ENCODE measurements at places on chromosomes 7 and 10.
A peak's percentile ranks its signal among the peaks of the same experiment; 100 is the strongest.

GRCh38 chr7:88666626-88667025 lies 92.9 kb upstream of the ZNF804B start:
- ATAC-seq = no peak

- no peak for ATAC-seq
These were observed 251.8 kb upstream of the NFE2L3 start for GRCh38 chr7:25900245-25900644.

GRCh38 chr10:19749185-19749729 lies 67.0 kb upstream of the PLXDC2 start:
- ATAC-seq = no peak

GRCh38 chr10:47021850-47022249 lies 110.6 kb downstream of the PTPN20 start:
- no peak for ATAC-seq

DNA sequence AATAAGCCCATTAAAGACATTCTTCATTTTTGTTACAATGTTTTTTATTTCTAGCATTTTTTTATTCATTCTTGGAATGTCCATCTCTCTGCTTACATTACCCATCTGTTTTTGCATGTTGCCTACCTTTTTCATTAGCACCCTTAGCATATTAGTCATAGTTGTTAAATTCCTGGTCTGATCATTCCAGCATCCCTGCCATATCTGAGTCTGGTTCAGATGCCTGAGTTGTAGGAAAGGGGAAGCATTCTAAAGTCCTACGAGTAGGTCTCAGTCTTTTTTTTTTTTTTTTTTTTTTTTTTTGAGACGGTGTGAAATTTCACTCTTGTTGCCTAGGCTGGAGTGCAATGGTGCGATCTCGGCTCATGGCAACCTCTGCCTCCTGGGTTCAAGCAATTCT lies 19.7 kb upstream of the NRF1 start:
- no peak for ATAC-seq

GRCh38 chr7:92781117-92781720 lies 55.2 kb downstream of the CDK6 start:
- peak; percentile 75 for ATAC-seq

DNA sequence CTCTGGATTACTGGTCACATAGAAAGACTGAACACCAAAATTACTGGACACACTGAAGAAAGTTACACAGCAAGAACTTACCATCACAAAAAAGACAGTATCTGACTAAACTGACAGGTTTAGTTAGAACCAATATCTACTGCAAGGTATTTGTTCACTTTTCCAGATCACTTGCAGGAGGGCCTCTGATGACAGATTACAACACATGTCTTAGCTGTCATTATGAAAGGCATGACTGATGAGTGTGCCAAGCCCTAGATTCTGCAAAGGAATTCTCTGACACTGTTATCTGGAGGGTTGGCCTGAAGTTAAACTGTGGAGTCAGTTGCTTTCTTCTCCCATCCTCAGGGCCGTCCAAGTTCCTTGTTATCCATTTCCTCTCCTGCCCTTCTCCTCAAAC lies 242.7 kb downstream of the KIF20B start:
- peak; percentile 44 for ATAC-seq

GRCh38 chr10:93790439-93790838 lies 32.7 kb downstream of the LGI1 start:
- no peak for ATAC-seq

GRCh38 chr7:37346761-37347160 lies 101.9 kb downstream of the ELMO1 start:
- no peak for ATAC-seq

GRCh38 chr10:14838582-14839304 lies 637 bp downstream of the HSPA14 start:
- ATAC-seq = peak; percentile 17

DNA sequence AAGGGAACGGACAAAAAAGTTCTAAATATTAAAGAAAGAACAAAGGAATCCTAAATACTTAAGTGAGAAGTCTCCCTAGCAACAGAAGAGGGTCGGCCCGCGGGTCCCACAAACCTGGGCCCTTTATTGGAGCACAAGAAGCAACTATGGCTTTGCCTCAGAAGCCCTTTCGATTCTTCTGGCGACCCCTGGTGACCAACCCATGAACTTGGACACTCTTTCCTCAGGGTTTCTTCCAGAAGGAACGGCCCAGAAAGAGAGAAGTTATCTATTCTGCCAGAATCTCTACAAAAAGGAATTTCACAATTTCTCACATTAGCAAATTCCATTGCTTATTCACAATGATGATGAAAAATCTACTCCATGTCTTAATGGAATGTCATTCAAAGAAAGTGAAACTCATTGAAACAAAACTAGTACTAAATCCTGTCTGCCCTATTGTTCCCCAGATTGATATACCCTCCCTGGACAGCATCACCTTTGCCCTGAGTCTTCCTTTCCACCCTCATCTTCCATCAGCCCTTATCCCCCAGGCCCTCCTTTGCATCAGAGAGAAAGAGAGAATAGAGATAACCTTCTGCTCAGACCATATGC lies 43.7 kb downstream of the CPVL start:
- no peak for ATAC-seq

GRCh38 chr10:28993861-28994260 lies 295.0 kb upstream of the LYZL1 start:
- no peak for ATAC-seq
